ENCODE measurements at places on chromosomes 11 and 22. TPM values are rescaled to one million over a fixed set of nuclear protein-coding genes. Genes with fewer than 3 reads are reported as not detected.

TCIRG1 gene
- total RNA-seq, result 158 TPM

C22orf15 gene
- total RNA-seq, result not detected

FXYD6 gene
- total RNA-seq, result 0.54 TPM

NRXN2 gene
- total RNA-seq, result 0.15 TPM

OR4X2 gene
- not detected for total RNA-seq

PIM3 gene
- 58.2 TPM for total RNA-seq
